ENCODE measurements at places on chromosomes 7 and 10.

DNA sequence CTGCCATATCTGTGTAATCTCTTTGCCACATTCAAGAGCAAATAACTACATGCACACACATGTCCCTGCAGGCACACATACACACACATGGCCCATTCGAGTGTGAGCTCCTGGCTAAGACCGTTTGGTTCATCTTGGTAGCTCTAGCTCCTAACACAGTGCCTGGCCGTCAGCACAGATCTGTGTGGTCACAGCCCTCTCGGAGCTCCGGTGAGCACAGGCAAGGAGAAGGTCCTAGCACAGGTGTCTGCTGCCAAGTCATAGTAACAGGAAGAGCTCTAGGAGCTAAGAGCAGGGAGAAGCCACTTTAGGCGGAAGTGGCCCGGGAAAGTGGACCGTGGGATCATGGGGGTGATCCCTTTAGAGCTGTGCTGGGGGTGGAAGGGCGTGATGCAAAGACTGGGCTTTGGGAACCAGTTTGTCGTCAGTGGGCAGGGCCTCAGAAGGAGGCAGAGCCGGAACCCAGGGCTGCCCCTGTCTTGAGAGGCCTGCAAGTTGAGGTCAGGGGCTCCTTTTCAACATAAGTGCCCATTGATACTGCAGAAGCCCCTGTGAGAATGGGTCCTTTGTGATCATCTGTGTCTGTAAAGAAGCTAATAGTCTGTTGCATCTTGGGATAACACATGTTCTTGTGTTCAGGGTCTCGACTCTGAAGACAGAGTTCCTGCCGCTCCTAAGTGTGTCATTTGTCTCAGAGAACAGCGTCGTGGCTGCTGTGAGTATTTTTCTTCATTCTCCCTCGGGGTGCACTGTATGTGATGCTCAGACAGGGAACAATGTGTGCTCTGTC lies 16.6 kb upstream of the ARPC1B start:
- no peak for DNase-seq

DNA sequence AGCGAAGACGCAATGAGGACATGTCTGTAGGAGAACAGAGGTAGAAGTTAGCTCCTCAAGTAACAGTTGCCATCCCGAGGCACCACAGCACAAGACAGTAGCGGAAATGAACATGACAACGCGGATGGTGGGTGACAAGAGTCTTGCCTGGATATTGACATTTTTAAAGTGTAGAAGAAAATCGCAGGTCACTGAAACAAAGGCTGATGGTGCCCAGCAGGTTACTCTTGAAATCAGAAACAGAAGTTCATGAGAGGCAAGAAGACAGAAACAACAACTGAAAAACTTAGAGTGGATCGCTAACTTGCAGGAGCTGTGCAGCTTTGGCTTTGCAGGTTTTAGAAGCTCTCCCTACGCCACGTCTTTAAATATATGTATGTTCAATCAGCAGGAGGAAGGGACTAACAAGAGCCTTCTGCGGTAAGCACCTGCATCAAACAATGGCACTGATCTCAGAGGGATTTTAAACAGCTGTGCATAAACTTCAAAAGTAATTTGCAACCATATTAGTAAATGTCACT lies 1.8 kb downstream of the PRKCQ start:
- no peak for DNase-seq

GRCh38 chr10:945778-946177 lies 14.3 kb upstream of the LARP4B start:
- no peak for DNase-seq

DNA sequence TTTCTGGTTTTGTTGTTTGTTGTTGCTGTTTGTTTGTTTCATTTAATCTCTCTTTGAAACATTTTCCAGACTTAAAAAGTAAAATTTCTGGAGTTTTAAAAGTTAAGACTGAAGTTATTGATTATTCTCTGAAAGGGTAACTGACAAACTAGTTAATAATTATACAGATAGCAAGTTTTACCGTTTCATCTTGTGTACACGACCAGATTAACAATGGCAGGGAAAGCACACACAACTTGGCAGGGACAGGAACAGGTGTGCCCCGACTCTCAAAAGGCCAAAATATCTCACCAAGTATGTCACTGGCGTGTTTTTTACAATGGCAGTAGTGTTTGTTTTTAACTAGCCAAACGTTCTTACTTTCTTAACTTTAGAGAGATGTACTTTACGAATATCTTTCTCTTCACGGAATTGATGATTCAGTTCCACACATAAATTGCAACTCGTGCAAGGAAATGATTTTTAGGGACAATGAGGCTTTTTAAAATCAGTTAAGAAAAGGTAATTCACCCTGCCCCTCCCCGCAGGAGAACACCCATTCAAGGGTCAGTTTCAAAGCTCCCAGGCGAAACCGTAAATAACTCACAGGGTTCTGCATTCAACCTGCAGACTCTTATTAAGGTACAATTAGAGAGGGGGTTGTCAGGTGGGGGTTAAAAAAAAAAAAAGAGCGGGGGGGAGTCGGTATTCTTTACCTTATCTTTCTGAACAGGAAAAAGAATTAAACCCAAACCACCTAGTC lies 3.5 kb downstream of the CTBP2 start:
- no peak for DNase-seq

GRCh38 chr7:132430041-132430855 lies 146.0 kb downstream of the PLXNA4 start:
- no peak for DNase-seq

DNA sequence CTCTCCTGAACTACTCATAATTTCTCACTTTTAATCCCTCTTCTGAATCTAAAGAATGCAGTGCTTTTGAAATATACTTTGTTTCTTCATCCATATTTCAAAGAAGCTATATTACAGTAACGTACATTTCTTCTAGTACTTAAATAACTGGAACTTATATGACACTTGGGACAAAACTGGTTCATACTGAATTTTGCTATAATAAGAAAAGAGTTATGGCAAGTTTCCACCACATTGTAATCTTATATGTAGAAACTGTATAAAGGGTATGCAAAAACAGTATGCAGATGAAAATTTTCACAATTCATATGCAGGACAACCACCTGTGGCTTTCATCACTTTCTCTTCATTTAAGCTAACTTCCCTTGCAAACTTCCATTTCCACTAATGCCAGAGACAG lies 785.7 kb downstream of the CNTNAP2 start:
- no peak for DNase-seq

DNA sequence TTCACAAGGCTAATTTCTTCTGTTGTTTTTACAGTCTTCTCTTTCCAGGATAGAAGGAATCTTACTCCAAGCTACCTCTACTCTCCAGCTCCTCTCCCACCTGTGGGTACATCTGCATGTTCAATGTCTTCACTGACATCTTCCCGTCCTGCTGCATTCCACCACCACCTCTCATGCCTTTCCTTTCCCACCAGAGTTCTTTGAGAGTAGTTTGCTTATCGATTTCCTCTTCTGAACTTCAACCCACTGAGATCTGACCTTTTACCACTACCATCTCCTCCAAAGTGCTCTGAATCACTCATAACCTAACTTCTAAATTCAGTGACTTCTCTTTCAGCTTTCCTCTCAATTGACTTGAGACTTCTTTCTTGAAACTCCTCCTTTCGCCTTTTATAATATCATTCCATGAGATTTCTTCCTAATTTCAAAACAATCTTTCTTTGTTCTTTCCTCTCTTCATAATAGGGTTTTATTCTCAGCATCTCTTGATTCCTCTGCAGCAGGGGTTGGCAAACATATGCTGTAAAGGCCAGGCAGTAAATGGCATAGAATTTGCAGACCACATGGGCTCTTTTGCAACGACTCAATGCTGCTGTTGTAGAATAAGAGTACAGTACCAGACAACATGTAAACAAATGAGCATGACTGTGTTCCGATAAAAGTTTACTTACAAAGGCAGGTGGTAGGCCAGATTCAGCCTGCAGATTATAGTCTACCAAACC lies 22.1 kb downstream of the ACSL5 start:
- no peak for DNase-seq

DNA sequence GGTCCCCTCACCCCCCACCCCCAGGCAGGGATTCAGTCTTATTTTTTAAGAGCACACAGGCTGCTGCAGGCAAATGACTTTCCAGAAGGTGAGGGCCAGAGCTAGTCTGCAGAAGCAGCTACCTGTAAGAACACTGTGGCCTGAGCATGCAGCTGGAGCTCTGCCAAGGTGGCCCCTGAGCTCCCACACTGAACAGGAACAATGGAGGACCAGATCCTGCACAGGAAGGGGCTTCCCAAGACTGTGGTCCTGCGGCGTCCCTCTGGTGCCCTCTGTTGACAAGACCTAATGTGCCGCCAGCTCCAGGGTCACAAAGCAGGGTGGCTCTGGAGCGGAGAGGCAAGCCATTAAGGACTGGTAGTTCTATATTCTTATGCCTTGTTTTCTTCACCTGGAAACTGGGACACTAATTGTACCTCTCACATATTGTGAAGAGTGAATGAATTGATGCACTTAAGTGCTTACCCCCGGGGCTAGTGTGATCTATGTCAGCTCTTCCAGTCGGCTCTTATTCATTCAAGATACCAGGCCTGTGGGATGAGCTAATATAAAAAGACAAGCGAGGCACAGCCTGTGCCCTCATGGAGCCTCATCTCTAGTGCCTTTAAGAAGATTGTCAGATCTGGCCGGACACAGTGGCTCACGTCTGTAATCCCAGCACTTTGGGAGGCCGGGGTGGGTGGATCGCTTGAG lies 8.0 kb upstream of the BEND7 start:
- DNase-seq, result no peak

- no peak for DNase-seq
Observed at GRCh38 chr10:19728376-19728775, 87.9 kb upstream of the PLXDC2 start.

- peak; percentile 71 for DNase-seq
Observed at GRCh38 chr7:130938661-130939060, 204.7 kb upstream of the KLF14 start.

DNA sequence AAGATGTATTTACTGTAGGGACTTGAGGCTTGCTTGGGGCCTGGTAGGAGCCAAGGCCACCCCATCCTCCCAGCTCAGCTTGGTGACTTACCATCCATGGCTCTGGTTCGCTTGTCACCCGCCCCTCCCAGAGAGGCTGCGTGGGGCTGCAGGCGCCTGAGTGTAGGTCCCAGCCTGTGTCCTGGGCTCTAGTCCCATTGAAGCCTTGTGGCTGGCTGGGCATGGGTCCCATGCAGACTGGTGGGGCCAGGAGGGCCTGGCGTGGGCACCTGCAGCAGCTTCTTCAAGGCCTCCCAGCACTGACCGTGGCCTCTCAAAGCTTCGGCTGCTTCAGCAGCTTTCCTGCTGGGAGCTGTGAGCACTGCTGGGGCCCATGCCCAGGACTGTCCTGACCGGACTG lies 118.1 kb downstream of the INPP5A start:
- DNase-seq, result no peak

GRCh38 chr10:77433546-77433945 lies 204.1 kb downstream of the KCNMA1 start:
- no peak for DNase-seq

- DNase-seq, result no peak
Observed at GRCh38 chr7:43747328-43748105, 11.0 kb upstream of the BLVRA start.

- peak; percentile 43 for DNase-seq
Observed at GRCh38 chr10:11663763-11664555, 52.5 kb upstream of the USP6NL start.

DNA sequence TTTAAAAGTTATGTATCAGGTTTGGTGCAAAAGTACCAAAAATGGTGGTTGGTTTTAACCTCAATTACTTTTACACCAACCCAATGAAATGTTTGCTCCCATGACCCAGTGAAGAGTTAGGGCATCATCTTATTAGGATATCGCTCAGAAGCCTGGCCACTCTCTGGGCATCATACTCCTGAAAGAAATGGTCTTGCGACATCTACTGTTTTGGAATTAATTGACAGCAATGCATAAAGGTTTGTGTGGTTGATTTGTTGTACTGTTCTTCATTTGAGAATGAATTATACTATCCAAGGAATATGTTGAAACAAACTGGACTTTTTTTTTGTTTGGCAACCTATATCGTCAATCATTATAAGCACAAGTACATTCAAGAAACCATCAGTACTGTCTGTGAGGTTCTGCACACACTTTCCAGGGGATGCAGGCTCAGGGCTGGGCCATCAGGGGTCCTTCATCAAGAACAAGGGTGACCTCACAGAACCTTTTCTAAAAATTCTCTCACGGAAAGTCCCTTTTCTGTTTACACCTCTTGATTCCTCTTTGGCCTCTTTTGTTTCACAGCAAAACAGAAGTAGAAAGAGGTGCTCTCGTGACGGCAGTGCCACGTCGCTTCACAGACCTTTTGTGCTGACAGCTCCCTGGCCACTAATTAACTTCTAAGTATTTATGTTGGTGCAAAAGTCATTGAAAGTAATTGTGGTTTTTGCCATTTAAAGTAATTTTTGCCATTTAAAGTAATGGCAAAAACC lies 117.2 kb upstream of the KLF6 start:
- peak; percentile 81 for DNase-seq

GRCh38 chr7:4714161-4714700 lies 32.1 kb downstream of the FOXK1 start:
- DNase-seq, result no peak

GRCh38 chr10:44309939-44310761 lies 74.7 kb downstream of the CXCL12 start:
- DNase-seq, result peak; percentile 25

- no peak for DNase-seq
Observed at GRCh38 chr7:112116894-112117293, 89.3 kb downstream of the DOCK4 start.

DNA sequence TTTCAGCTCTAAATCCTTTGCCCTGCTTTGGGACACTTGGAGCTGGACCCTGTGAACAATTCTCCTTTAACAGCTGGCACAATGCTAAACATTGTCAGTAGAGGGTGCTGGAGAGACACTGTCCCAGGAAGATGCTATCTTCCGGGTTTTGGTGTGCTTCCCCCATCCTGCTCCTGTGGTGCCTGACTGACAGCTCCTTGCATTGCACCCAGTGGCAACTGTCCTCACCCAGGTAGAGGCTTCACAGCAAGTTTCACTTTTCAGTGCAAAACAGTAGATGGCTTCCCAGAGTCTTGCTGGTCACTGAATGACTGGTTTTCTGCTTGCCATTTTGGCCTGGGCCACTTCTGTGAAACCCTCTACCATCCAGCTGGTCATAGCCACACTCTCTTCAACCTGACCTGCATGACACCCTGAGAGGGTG lies 77.3 kb downstream of the CDC14C start:
- DNase-seq, result no peak

- no peak for DNase-seq
Observed at GRCh38 chr7:131897016-131897789, 340.8 kb upstream of the PODXL start.

DNA sequence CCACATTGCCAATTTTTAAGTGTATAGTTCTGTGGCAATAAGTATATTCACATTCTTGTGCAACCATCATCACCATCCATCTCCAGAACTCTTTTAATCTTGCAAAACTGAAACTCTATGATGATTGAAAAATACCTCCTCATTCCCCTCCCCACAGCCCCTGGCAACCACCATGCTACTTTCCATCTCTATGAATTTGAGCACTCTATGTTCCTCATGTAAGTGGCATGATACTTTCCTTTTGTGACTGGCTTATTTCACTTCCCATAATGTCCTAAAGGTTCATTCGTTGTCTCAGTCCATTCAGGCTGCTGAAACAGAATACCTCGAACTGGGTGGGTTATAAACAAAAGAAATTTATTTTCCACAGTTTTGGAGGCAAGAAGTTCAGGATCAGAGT lies 23.4 kb upstream of the EGR2 start:
- DNase-seq, result no peak

- DNase-seq, result no peak
Observed at GRCh38 chr7:158281441-158281840, 306.2 kb downstream of the PTPRN2 start.

- DNase-seq, result no peak
Observed at GRCh38 chr10:32412499-32412853, 33.5 kb upstream of the CCDC7 start.

GRCh38 chr7:156836443-156836842 lies 56.5 kb downstream of the LMBR1 start:
- no peak for DNase-seq

GRCh38 chr7:21108182-21108581 lies 319.7 kb upstream of the SP4 start:
- no peak for DNase-seq

All from CD4-positive, alpha-beta T cell treated with Interferon gamma for 1 hour (primary cell).